ENCODE measurements at places on chromosomes 7 and 10.
A peak's percentile ranks its signal among the peaks of the same experiment; 100 is the strongest.

GRCh38 chr7:44133295-44133694 lies 7.8 kb downstream of the MYL7 start:
- DNase-seq, result no peak

DNA sequence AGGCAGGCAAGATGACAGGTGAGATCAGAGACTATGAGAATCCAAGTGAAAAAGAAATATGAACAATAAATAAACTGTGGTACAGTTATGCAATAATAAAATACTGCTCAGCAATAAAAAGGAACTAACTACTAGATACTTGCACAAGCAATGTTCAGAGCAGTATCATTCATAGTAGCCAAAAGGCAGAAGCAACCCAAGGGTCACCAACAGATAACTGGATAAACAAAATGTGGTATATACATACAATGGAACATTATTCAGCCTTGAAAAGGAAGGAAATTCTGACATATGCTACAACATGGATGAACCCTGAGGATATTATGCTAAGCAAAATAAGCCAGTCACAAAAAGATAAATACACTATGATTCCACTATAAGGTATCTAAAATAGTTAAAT lies 76.9 kb upstream of the KCNIP2 start:
- no peak for DNase-seq

DNA sequence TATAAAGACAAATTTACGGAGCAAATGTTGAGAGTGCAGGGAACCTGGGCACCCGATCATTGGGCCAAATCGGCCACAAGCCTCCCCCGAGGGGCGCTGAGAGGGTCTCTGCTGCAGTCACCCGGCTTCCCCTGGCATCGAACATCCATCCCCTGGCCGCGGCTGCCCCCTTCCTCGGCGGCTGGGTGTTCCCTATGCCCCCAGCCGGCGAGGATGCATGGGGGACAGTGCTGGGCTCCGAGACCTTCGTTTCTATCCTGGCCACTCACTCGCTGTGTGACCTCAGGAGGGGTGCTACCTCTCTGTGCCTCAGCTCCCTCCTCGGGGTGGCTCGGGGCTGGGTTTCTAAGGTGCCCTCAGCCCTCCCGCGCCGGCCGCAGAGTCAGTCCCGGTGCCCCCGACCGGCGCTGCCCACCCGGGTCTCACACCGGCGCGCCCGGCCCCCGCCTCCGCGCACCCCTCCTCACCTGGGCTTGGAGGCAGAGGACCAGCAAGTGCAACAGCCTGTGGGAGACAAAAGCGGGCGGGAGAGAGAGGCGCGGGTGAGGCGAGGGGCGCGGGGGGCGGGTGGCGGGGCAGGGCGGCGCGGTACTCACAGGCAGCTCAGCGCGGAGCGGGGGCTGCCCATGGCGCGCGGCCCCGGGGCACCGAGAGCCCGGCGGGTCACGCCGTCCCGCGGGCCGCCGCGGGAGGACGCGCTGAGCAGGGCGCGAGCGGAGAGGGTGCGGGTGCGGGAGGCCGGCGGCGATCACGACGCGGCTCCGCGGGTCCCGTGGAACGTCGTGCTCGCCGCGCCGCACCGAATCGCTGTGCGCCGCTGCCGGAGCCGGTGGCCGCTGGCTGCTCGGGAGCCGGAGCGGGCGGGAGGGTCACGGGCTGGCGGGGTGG lies at the start of gene FGF8:
Gene FGF8 (minus strand): TSS at position 842 of the 888 bp plus-strand sequence. CDS start 214 bp downstream, at position 628.
- peak; percentile 67 for DNase-seq

DNA sequence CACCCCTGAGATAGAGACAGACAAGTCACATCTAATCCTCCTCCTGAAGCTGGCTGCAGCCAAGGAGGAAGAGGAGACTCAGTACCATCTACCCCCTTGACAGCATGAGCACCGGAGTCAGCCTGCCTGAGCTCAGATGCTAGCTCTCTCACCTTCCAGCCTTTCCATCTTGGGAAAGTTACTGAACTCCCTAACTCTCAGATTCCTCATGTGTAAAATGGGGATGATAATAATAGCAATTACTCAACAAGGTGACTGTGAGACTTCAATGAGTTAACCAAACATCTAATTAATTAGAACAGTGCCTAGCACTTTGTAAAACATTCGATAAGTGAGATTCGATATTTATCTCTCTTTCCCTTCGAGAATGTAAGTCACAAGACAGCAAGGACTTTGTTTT lies 6.4 kb downstream of the KDM7A start:
- no peak for DNase-seq

DNA sequence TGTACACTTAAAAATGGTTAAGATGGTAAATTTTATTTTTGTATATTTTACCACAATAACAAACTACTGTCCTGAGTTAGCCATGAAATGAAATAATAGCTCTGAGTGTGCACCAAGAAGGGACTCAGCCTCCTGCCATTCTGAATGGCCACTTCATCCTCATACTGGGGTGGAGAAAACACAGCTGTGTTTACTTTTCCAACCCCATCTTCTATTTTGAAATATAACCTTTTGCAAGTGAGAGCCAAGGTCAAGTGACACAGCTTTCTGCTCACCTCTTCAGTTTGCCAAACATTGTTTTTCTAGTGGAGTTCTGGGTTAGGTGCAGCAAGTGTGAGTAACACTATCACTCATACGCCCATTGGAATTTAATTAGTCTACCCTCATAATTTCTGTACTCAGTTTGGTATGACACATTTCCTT lies 107.4 kb upstream of the GLCCI1 start:
- DNase-seq, result no peak
